ENCODE measurements at places on chromosomes 5 and 9.

GRCh38 chr9:130899051-130899748 is 2.6 kb upstream of the QRFP start:
- no peak for DNase-seq

DNA sequence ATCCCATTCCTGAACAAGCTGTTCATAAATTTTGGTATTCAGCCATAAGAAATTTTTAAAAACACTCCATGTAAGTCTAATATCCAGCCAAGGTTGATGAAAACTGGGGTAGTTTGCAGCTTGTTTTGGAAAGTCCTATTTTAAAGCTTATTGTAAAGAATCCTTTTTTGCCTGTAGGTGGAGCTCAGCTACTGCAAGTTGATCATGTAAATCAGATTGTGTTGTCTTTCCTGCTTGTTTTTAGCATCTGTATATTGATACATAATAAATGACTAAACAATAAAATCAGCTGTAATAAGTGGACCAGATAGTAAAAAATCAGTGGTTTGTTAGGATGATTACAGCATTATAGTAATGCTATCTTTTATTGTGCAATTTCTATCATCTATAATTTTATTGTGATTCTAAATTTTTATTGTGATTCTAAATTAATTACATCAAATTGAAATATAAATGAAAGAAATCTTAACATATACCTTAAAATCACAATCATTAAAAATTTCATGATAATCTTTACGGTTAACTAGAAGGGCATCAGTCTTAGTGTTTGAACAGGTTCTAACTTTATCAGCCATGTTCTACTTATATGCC is 42.4 kb downstream of the CWC27 start:
- no peak for DNase-seq

DNA sequence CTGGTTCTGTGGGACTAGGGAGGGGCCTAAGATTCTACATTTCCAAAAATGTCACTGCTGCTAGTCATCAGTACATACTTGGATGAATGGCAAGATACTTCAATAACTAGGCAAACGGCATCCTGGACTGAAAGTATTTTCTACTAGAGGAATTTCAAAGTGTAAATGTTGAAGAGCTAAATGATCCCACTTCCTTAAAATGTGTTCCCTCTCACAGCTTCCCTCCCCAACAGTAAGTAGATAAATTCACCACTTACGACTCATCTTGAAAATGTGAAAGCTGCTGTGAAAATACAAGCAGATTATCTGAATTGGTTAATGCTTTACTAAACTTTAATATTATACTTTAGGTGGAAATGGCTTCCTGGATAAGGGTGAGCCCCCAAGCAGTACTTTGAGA is 1571.5 kb upstream of the WWC1 start:
- no peak for DNase-seq

- DNase-seq = no peak
These were observed 6.6 kb downstream of the PCDH12 start for GRCh38 chr5:141951332-141951781.

GRCh38 chr9:86563350-86563749 is 209.1 kb upstream of the TUT7 start:
- DNase-seq = no peak

- DNase-seq = no peak
These were observed 24.0 kb downstream of the TMEM161B start for GRCh38 chr5:88244686-88245085.

DNA sequence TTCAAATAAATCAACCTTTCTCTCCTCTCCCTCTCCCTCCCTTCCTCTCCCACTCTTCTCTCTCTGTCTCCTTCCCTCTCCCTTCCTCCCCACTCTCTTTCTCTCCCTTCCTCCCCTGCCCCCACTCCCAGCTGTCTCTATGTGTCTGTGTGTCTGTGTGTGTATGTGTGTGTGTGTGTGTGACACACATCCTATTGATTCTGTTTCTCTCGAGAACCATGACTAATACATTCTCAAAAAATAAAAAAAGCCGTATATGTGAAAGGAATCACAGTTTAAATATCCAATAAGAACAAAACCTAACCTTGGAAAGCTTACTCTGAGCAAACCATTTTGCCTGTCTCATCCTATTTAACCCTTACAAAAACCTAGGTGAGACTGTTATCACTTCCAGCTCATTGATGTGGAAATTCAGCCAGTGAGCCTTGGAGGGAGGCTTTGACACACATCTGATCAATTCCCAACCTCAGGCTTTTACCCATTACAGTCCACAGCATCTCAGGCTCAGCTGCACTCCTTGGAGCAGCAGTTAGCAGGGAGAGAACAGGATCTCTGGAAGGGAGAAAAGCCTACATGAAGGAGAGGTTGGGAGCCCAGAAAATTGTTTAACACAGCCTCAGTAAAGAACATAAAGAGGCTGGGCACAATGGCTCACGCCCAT is 8.3 kb downstream of the HSD17B3 start:
- DNase-seq = no peak

- no peak for DNase-seq
These were observed 109.5 kb upstream of the NR4A3 start for GRCh38 chr9:99712214-99712613.

- DNase-seq = no peak
These were observed 278.4 kb downstream of the ASTN2 start for GRCh38 chr9:117136461-117136860.

DNA sequence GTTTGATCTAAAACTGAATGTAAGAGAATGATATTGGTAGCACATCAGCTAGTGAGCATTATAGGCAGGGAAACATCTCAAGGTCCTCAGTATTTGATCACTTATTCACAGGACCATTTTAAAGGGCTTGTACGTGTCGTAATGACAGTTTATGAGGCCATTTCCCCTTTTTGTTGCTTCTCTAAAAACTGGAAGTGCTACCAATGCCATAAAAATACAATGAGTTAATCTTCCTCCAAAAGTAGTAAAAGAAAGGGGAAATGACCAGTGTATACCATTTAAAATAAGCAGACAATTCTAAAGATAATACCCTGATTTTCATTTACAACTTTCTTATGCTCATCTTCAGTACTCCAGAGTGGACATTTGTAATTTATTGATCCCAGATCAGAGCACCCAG is 285.8 kb upstream of the PCSK5 start:
- DNase-seq = no peak

GRCh38 chr9:95574176-95574575 is 57.4 kb upstream of the PTCH1 start:
- DNase-seq = peak; percentile 5

GRCh38 chr9:125909459-125909858 is 162.3 kb downstream of the PBX3 start:
- no peak for DNase-seq

GRCh38 chr5:23840083-23840482 is 332.7 kb downstream of the PRDM9 start:
- DNase-seq = no peak

DNA sequence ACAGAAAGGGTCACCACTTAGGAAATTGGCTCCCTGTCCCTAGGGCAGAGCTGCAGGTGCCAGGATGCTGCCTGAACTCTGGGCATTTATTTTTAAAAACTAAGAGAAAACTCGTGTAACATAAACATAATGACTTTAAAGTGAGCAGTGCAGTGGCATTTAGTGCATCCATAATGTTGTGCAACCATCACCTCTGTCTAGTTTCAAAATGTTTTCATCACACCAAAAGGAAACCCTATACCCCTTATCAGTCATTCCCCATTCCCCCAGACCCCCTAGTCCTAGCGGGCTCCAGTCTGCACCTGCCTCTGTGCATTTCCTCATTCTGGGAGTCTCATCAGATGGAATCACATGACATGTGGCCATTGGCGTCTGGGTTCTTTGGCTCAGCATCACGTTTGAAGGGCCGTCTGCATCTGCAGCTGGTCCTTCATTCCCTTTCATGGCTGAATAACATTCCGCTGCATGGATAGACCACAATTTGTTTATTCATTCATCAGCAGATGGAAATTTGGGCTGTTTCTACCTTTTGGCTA is 55.8 kb downstream of the NSG2 start:
- DNase-seq = no peak

DNA sequence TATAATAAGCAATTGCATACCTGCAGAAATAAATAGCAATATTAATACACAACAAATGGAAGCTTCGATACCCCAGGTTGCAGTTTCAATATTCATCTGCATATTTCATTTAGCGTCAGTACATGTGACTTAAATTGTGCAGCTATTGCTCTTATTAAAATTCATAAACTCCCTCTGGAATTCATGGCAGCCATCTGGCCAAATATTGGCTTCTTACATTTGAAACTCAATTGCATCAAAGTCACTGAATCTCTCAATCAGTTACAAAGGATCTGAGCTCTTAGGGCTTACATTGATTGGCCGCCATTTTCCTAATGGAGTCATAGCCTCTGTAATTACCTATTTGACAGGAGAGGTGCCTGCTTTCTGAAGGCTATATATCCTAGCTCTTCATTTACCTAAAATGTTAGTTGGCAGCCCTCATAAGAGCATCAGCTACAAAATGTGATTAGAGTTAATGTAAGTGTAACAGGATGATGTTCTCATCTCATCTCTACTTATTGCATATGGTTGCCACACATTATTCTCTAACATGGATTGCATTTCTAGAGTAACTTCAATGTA is 453.5 kb downstream of the CAAP1 start:
- DNase-seq = no peak

DNA sequence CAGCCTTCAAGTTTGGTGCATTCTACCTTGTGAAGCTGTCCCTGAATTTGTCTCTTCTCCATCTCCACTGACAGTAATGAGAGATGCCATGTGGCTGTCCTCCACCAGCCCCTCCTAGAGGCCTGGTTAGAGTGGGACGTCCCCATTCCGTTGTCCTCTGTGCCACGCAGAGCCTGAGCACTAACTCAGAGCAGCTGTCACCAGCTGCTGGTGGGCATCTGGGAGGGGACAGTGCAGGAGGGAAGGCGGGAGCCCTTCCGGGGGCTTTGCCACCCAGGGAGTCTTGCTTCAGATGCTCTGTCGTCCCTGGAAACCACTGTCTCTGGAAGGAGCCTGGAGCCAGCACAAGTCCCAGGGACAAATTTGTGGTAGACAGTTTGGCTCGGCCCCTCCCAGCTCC is 78.6 kb downstream of the PDZD2 start:
- no peak for DNase-seq

DNA sequence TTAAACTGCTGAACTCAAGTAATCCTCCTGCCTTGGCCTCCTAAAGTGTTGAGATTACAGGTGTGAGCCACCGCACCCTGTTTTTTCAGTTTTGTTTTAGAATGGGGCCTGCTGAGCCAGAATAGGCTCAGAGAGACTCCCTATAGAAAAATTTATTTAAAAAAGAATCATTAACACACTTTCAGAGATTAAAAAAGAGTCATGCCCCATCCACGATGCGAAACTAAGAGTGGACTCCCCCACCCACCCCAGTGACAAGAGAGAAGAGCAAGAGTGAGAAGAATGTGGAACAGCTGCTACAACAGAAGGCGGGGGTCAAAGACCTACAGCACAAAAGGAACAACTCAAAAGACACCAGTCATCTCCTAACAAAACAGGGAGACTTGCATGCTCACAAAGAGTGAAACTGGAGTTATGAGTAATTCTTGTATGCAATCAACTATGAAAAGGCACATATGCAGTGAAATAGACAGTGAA is 47.2 kb downstream of the GLDC start:
- DNase-seq = peak; percentile 70

DNA sequence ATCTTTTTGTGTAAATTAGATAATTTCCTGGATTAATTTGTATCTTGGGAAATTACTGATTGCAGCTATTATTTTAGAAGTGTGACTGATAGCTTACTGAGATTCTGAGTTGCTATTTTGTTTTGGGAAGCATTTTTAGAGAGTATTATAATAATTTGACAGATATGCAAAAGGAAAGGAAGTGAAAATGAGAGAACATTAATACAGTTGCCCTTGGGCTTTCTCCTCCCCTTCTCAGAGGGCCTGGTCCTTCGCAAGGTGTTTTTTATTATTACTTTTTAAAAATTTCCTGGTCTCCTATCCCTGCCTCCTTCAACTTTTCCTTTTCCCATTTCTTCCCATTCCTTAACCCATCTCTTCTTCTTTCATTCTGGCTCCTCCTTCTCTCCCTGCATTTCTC is 32.6 kb downstream of the UBAP1 start:
- DNase-seq = no peak

- no peak for DNase-seq
These were observed 273.4 kb downstream of the SLIT3 start for GRCh38 chr5:169027501-169028061.

GRCh38 chr5:109455598-109456096 is 45.9 kb upstream of the PJA2 start:
- DNase-seq = peak; percentile 62

DNA sequence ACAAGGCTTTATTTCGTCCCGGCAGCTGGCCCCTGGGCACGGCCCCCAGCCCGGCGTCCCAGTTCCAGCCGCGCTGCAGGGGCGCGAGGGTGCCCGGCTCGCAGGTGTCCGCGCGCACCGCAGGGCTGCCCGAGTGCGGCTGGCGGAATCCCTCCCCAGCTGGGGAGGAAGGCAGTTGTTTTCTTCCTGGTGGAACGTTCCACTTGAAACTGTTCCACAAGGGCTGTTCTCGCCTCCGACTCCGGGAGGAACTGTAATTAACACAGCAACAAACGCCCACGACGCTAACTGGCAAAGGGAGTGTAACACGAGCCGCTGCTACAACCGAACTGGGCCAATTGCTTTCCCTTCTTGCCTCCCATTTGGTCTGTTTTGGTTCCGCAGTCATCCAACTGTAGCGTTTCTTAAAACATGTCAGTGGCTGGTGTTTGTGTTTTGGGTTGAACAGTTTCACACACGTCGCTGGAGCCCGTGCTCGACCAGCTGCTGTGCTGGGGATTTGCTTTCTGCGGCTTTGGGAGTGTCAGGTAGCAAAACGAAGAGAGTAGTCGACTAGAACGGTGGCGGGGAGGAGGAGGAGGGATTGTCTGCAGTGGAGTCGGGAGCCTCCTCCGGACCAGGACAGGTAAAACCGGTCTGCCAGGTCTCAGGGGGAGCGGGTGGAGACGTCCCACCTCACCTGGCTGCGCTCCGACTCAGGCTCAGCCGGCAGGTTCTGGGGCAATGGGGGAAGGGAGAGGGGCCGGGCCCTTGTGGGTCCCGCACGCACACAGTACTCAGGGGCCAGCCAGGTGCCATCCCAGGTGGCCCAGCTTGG is 131.6 kb upstream of the NIPBL start:
- no peak for DNase-seq

DNA sequence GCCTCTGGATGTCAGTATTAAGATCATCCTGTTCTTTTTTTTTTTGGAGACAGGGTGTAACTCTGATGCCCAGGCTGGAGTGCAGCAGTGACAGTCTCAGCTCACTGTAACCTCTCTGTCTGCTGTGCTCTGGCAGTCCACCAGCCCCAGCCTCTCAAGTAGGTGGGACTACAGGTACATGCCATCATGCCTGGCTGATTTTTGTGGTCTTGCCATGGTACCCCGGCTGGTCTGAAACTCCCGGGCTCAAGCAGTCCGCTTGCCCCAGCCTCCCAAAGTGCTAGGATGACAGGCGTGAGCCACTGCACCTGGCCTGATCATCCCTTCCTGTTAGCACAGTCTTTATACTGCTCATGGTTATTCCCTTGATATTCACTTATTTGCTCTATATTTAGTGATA is 3.5 kb downstream of the KDM4C start:
- DNase-seq = no peak

GRCh38 chr5:179318221-179318955 is 26.9 kb downstream of the ADAMTS2 start:
- no peak for DNase-seq

GRCh38 chr5:175520873-175521272 is 42.5 kb downstream of the SFXN1 start:
- no peak for DNase-seq

Data from stimulated activated effector memory CD8-positive, alpha-beta T cell treated with anti-CD3 and anti-CD28 coated beads, Interleukin-12 subunit alpha, Interleukin-12 subunit beta, amount 100 ng/mL, for 72 hours (primary cell).